ENCODE measurements at places on chromosomes 12 and 14.

- DNase-seq, result no peak
These were observed 620 bp downstream of the PGAM5 start for GRCh38 chr12:132711080-132711843.

DNA sequence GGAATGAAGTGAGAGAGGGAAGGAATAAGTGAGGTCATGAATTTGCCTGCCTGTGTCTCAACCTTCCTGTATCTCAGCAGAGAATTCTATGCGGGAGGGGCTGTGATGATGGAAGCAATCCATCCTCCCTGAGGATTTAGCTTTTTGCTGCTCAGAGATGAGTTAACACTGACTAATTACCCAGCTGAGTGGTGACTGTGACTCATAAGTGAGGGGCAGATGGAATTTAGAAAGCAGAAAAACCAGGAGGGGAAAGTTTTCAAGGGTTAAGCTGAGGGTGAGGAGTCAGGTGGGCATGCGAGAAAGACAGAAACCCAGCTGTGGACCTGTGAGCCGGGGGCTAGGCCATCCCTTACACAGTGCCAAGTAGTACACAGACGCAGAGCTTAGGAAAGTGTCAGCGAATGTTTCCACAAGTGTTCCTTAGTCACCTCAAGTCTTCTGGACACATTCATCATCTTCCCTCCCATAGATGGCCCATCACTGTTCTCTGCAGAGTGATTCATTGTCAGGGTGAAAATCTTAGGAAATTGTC, 277.9 kb downstream of the IPO8 start:
- no peak for DNase-seq

- DNase-seq, result no peak
These were observed 274.5 kb downstream of the MED13L start for GRCh38 chr12:116002890-116003536.

DNA sequence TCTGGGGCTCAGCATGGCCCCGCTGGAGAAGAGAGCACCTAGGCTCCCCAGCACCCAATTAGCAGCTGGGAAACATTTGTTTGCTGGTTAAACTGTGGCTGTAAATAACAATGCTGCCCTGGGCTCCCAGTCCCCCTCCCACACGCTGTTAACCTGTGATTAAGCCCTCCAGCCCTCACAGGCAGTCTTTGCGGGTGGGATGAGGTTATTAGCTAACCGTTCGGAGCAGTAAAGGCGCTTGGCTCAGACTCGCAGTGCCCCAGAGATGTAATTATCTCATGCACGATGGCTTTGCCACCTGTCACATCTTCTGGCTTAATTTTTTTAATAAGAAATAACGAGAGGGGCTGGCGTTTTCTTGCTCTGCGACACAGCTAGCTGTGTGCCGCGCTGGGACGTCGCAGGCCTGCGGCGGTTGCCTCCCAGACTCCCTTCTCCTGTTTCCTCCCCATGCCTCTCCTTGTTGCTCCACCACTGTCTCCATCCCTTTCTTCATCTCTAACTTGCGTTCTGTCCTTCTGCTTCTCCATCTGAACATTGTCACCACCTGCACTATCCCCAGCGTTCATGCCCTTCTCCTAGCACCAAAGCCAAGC, 239.2 kb upstream of the FKBP4 start:
- DNase-seq, result peak; percentile 30

DNA sequence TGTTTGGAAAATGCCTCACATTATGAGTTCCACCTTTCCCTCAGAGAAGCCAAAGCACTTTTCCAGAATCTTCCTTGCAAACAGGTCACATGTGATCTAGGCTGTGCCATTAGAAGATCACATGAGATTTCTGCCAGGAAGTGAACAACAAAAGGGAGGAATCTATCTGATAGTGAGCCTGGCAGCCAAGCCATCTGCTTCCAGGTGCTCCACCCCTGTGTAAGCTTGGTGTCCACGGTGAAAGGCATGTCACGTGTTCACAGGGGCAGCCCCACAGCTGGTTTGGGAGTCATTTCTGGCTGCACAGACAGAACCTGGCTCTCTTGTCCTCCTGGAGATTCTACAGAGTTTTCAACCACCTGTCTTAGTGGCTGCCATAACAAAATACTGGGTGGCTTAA, 3.5 kb upstream of the KSR2 start:
- DNase-seq, result no peak
